NB4 (cell line): ENCODE measurements at places on chromosomes 7 and 10.

DNA sequence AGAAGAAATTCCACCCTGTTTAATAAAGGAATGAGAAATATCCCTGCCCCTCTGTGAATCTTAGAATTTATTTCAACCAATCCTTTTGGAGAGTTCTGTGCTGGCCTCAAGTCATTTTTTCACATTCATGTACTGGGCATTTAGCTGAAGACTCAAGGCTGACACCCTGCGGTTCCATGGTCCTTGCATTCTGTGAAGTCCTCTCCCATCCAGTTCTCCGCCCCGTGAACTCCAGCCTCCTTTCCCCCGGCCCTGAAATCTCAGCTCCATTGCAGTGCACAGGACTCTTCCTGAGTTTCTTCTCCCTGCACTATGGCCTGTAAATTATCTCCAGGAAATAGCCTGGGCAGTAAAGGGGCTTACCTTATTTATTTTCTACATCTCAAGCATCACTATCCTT is 183.0 kb upstream of the KCND2 start:
- peak; percentile 54 for DNase-seq

DNA sequence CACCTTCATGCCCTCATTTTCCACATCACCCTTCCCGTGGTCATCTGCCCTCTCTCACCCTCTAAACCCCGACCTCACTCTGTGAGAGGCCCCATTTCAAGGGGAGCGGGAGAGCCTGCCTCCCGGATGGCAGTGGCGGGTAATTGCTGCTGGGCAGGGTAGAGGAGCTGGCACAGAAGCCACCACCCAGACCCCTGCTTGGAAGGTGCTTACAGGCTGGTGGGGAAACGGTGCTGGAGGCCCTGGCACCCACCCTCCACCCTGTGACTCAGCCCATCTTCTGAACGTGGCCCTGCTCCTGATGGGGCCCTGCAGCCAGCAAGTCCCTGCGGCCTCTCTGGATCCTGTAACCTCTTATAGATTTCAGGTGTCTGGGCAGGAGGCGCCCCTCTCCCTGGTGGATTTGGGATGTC is 10.6 kb upstream of the PWWP2B start:
- DNase-seq = peak; percentile 50

DNA sequence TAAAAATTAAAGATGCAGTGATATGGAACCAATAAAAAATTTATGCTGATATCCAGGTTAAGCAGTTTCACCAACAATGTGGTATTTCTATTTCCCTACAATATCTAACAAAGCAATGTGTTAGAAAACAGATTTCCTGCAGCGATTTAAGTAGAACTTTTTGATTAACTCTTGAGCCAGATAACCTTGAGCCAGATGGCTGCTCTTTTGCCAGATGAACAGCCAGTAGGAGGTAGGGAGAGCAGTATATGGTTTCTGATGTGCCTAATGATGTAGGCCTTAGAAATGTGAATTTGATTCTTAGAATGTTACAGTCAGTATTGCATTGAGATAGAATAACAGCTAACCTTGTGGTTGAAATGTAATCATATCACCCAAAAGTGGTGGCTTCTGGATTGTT is 31.1 kb downstream of the STAMBPL1 start:
- DNase-seq = no peak

DNA sequence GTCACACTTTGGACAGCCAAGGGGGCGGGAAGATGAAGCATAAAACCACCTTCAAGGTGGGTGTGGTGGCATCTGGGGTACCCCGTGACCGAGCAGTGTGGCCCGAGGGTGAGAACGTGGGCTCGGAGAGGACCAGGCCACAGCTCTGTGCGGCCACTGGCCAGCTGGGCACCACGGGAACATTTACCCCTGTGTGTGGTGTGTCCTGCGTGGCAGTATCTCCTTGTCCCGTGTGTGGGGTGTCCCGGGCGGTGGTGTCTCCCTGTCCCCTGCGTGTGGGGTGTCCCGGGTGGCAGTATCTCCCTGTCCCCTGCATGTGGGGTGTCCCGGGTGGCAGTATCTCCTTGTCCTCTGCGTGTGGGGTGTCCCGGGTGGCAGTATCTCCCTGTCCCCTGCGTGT is 570.3 kb downstream of the DNAJB6 start:
- no peak for DNase-seq

GRCh38 chr10:114753126-114753525 is 68.5 kb upstream of the FHIP2A start:
- no peak for DNase-seq

DNA sequence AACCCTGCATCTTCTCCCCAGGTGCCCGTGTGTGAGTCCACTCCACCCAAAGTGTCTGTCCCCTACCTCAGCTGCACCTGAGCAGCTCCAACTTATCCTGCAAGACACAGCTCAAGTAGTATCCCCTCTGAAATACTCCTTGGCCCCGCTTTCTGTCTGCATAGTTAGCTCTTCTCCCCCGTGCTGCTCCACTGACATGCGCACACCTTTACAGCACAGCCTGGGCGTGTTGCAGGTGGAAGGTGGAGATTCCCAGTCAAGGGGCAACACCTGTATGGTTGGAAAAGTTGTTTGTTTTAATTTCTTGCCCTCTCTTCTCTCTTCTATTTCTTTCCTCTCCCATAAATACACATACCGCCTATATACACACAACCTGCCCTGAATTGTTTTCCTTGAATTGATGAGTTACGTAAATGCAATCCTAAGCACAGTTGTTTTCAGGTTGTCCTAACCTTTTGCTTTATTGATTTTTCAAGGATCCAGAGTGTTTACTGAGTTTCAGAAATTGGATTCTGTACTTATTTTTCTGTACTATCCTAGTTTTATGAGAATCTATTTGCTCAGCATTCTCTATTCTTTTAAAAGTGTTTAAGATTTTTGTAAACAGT is 14.9 kb downstream of the MET start:
- DNase-seq = no peak

GRCh38 chr10:69567920-69568319 is 5.3 kb downstream of the NEUROG3 start:
- DNase-seq = peak; percentile 50

DNA sequence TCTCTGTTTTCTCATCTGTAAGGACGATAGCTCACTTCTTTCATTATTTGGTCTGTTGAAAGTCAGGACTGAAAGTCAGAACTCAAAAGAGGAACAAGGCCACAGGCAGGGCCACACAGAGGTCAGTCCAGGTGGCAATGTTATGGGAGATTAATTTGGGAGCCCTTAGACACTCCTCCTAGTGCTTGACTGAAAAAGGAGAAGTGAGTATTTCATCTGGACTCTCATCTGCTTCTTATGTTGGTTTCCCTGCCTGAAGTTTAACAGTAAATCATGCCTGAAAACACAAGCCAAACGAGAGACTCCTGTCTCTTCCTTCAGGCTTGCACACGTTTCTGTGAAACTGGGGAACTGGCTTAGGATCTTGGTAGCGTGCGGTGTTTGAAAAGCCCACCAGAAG is 248.5 kb downstream of the BUB3 start:
- DNase-seq = peak; percentile 79

DNA sequence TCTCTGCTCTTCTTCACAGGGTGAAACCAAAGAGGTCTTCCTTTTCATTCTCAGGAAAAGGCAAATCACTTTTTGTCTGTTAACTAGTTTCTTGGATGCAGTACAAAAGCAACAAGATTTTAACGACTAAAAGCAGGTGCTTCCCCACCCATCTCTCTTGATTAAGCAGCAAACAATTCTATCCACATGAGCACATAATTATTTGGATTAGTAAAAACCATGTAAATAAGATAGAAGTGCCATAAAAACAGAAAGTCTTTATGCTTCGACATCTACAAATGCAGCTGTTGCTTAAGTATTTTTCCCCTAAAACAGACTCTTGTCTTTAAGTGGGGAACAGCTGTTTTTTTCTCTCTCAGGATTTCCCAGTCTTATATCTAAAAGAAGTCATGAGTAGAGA is 37.4 kb downstream of the USP54 start:
- no peak for DNase-seq

GRCh38 chr7:108613147-108613948 is 43.7 kb downstream of the DNAJB9 start:
- peak; percentile 56 for DNase-seq

GRCh38 chr7:105246256-105246655 is 142.5 kb downstream of the SRPK2 start:
- no peak for DNase-seq

DNA sequence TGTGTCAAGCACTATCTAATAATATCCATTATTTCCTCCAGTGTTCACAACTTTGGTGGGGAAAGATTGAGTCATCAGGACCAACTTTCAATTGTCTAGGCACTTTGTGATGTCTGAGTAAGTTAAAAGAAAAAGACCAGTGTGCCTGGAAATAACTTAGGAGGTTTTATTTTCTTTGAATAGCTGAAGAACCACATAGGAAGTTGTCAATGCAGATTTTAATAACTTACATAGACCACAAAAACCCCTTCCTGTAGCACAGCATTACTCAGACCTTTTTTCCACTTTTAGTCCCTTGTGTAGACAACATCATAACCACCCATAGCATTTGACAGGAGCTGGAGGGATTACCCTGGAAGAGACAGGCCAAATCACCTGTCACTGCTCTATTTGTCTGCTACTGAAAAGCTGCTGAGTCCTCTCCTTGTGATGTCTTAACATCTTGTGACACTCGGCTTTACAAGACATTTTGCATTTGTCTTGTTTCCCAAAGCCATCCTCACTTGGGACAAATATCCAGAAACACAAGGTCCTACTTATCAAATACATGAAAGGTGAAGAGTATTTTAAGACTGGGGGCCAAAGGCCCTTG is 241.5 kb upstream of the PTER start:
- DNase-seq = no peak

- DNase-seq = no peak
Measured at GRCh38 chr10:86851328-86852207, 95.1 kb downstream of the BMPR1A start.

- no peak for DNase-seq
Measured at GRCh38 chr7:140206616-140207389, 30.0 kb upstream of the KDM7A start.

GRCh38 chr7:77450613-77451012 is 34.5 kb upstream of the GSAP start:
- DNase-seq = no peak

DNA sequence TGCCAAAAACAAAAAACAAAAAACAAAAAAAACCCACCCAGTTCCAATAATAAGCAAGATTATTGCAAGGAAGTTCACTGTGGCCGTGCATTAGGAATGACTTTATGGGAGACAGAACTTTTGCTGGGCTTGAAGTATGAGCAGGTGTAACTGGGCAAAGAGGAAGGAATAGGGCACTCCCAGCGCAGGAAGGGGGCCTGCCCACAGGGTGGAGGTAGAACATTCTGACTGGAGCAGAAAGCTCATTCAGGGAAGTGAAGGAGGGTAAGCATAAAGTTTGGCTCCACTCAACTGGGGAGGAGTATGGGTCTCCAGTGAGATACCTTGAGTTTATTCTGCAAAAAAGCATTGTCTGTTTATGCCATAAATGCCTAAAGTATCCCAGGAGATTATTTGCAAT is 42.1 kb upstream of the WIPF3 start:
- no peak for DNase-seq
